ENCODE measurements at places on chromosomes 6 and 20.

DNA sequence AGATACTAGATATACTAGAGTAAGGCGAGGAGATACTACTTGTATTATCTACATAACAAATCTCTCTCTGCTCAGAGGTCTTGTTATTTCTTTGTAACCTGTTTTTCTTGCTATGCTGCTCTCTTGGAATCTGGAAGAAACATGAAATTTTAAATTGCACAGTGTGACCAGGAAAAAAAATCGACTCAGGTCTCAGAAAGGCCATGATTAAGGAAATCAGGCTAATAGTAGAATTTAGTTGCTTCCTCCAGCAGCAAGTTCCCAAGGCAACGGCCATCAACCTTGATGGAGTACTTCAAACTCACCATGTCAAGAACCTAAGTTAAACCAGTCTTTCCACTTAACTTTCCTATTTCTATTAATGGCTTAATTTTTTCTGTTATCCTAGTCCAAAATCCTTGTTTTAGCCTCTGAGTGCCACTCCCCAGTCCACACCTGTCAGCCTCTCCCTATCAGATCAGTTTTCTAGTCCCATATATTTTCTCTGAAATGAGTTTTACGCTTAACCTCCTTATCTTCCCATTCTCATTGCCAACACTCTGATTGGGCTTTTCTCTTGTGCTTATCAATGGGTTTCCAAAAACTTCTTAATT lies 87.7 kb upstream of the BEND3 start:
- DNase-seq = no peak

DNA sequence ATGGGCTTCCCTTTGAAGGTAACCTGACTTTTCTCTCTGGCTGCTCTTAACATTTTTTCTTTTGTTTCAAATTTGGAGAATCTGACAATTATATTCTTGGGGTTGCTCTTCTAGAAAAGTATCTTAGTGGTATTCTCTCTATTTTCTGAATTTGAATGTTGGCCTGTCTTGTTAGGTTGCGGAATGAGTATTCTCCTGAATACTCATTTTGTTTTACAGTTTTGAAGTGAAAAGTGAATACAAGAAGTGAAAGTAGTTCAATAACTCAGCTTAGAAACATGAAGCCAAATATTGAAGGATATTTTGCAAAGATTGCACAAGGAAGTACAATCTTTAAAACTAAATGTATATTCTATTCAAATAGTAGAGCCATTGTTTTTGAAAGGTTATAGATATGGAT lies 120.2 kb upstream of the MAP3K4 start:
- DNase-seq = no peak

GRCh38 chr6:30682143-30683117 lies 4.0 kb downstream of the PPP1R18 start:
- DNase-seq = peak; percentile 86

GRCh38 chr6:129536271-129536670 lies 173.7 kb downstream of the ARHGAP18 start:
- no peak for DNase-seq

DNA sequence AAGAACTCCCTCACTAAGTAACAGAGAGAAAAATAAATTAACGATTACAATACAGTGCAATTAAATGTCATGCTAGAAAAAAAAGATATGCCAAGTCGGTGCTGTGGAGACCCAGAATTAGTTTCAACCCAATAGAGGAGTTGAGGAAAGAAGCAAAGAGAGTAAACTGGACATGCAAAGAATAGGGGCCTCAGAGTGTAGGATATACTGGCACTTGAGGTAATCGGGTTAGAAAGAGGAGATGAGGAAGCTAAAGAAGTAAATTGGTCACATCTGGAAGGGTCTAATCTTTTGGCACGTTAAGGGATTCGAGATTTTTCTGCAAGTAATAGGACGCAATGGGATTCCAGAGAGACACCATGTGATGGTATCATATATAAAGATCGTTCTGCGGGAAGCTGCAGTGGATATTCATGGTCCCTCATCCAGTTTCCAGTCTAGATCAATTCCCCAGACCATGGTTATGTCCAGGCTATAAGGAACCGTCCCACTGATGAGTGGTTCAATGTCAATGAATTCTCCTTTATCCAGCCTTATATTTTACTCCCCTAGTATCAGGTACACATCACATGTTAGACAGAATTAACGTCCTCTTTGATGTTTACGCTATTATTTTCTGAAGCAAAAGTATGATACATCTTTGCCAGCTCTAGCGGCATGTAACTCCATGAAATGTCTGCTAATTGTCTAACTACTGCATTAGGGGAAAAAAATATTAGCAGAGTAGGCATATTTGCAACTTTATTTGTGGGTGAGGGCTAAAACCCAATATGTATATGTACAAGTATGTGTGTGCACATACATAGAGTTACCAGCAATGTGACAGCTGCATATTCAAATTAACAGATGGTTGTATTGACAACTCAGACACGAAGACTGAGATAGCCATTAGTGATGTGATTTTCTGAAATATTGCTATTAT lies 1.1 kb upstream of the TBC1D32 start:
- no peak for DNase-seq

- no peak for DNase-seq
These were observed 123.0 kb upstream of the SNX9 start for GRCh38 chr6:157699777-157700636.

DNA sequence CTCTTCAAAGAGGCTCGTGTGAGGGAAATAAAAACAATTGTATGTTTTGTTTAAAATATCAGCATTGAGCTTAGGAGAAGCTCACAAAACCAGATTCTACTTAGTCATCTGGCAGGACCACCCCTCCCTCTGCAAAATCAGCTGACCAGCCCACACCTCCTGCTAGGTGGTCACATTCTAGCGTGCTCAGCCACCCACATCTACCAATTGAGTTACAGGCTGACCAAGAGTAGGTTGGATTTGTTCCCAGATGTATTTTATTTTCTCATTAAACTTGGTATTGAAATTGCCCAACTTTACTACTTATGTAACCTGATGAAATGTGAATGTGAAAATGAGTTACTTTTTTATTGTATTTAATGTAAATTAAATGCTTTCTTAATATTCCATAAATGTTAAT lies 56.2 kb downstream of the SLC22A2 start:
- no peak for DNase-seq

DNA sequence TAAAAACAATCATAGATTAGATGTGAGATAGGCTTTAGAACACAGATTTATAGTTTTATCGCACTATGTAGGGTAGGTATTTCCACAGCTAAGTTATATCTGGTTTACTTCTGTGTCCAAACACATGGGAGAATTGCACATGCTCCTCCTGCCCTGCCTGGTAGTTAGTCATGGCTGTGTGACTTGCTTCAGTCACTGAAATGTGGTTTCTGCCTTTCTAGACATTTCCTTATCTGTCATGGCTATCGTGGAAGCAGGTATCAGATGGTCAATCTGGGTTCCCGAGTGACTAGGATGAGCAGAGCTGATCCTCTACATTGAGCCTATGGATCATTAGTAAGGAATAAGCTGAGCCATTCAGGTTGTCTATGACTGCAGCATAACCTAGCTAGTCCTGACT lies 117.8 kb upstream of the GMDS start:
- DNase-seq = no peak

DNA sequence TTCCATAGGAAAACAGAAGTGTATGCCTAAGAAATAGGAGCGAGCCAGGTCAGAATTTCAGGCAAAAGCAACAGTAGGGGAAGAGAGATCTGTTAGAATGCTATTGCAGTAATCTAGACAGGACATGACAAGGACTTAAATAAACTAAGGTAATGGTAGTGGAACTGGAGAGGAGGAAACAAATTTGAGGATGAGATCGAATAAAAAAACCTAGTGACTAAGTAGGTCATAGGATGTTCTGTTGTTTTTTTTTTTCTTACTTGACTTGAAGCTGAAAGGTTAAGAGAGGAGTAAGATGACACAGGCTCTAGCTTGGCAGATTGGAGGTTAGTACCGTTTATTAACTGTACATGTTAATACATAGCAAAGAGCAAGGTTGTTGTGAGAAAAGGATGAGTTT lies 28.6 kb downstream of the ORC3 start:
- no peak for DNase-seq

GRCh38 chr6:108622641-108623298 lies 62.1 kb downstream of the FOXO3 start:
- no peak for DNase-seq

DNA sequence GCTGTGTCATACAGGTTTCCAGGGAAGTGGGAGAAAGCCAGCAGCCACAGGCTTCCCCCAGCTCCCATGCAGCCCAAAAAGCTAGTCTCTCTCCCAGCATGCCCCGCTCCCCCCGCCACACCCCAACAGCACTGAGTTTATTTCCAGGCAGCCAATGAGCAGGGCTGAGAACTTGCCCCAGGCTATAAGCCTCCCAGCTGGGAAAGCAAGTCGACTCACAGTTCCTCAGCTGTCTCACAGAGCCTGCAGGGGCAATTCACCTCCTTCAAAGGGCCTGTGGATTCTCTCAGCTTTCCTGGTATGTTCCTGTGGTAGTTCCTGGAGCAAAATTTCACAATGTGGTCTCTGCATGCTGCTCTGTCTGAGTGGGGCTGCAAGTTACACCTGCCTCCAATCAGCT lies 34.2 kb downstream of the PAX1 start:
- no peak for DNase-seq

DNA sequence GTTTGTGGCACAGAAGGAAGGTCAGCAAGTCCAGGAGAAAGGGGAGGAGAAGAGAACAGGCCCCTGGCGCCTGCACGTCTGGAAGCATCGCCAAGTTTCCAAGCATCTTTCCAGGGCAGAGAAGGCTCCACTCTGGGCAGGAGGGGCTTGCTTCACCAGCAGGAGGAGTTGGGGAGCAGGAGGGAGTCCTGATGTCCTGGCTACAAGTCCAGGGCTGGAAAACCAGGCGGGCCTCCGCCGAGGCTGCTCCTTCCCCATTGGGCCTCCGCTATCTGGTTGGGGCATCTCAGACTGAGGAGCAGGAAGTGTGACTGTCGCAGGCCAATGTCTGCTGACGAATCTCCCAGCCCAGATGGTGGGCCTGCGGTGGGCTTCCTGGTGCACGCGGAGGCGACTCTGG lies 421.9 kb downstream of the PREX1 start:
- DNase-seq = no peak

DNA sequence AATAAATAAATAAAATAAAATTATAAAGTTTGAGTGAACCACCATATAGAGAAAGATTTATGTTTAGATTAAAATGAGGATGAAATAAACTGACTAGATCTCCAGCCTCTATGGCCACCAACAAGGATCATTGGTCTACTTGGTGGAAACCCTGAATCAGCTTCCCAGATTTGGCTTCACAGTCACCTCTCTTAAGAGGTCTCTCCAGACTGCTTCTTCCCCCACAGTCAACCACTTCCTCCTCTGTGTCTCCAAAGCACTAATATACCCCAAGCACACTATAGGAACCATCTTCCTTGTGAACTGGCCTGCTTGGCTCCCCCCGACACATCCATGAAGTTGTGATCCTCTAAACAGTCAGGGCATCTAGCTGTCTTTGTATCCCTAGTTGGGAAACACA lies 529.6 kb upstream of the RNF217 start:
- DNase-seq = no peak

- no peak for DNase-seq
These were observed 16.8 kb downstream of the LINC00237 start for GRCh38 chr20:21089391-21089790.

DNA sequence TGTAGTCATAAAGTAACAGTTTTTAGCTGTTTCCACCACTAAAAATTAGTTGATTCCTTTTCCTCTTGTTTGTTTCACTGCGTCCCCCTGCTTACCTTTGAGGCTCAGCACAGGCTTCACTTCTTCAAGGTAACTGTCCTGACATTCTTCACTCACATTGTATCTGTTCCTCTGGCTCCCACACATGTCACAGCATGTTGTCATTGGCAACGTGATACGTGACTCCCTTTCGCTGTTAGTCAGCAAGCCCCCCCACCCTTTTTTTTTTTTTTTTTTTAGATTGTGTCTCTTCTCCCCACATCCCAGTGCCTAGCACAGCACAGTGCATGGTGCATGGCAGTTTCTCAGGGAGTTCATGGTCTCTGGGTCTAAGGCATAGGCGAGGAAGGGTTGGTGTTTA lies 13.3 kb downstream of the VAPB start:
- no peak for DNase-seq

- DNase-seq = no peak
These were observed 48.3 kb downstream of the AKAP7 start for GRCh38 chr6:131183427-131184095.

DNA sequence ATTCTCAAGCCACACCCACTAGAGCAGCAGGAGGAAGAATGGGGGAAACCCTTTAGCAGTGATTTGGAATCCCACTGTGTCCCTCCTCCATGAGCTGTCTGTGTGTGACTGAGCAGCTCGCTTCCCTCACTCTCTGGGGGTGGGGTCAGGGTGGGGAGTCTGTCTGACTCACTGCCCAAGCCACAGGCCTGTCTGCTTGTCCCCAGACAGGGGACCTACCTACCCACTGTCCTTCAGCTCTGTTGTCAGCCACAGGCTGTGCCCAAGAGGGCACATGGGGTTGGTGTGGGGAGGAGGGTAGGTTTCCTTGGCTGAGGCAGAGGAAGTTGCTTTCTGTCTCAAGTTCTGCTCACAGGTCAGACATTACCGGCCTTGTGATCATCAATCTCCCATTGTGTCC lies 127.0 kb downstream of the MAFB start:
- no peak for DNase-seq

DNA sequence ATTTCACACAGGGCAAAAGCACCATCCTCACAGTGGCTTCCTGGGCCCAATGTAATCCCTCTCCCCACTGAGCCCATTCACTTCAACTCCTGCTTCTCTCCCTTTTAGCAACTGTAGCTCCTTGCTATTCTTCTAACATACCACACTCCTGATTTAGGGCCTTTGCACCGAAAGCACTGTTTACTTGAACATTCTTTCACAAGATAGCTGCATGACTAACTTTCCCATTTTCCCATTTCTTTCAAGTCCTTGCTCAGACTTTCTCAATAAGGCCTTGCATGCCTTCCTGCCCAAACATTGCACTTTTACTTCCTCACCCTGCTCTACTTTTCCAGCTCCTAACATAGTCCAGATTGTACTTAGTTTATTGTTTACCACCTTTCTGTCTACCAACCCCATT lies 73.0 kb downstream of the SHPRH start:
- DNase-seq = no peak

DNA sequence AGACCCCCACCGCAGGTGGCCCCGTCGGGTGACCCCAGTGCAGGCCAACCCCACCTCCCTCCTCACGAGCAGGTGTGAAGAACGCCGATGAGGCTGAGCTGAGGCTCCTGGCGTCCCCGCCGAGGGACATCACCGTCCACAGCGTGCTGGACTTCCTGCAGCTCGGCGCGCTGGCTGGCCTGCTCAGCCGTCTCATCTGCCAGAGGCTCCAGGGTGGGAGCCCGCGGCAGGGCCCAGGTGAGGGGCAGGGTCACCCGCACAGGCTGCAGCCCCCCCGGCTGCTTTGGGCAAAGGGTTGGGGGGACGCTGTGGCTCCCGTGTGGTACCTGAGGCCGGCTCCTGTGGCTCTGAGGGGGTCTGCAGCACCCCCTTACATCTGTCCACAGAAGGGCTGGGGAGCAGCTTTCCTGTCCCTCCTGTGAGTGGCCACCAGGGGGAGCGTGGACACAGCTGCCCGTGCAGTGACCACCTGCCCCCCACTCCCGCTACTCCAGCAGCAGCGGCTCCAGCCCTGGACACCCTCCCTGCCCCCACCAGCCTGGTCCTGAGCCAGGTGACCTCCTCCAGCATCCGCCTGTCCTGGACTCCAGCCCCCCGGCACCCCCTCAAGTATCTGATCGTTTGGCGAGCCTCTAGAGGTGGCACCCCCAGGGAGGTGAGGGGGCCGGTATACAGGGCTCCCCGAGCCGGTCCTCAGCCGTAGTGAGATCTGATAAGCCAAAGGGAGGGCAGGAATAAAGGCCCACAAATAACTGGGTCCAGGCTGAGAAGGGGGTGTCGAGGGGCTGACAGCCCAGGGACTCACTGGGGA lies 16.5 kb downstream of the COL20A1 start:
- no peak for DNase-seq

- no peak for DNase-seq
These were observed 112.4 kb downstream of the TMEM242 start for GRCh38 chr6:157210954-157211353.

All from activated CD8-positive, alpha-beta memory T cell treated with anti-CD3 and anti-CD28 coated beads, Interleukin-2, amount 50 U/mL, for 4 hours (primary cell).